HT1080 (cell line): ENCODE measurements at places on chromosomes 5 and 9.
A peak's percentile ranks its signal among the peaks of the same experiment; 100 is the strongest.

DNA sequence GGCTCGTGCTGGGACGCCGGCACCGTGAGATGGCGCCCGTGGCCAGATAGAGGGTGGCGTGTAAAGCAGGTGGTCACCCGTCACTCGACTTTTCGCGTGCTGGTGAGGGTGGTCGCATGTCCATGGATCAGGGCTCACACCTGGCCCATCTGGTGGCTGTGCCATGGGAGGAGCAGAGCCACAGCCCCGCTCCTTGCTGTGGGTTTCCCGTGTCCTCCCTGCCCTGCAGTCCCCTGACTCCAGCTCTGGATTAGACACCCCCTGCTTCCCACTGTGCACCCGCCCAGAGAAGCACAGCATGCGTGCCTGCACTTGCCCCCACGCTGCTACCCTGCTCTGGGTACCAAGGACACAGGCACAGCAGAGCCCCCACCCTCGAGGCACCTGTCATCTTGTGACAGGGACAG is 1.8 kb upstream of the TMEM250 start:
- no peak for DNase-seq

DNA sequence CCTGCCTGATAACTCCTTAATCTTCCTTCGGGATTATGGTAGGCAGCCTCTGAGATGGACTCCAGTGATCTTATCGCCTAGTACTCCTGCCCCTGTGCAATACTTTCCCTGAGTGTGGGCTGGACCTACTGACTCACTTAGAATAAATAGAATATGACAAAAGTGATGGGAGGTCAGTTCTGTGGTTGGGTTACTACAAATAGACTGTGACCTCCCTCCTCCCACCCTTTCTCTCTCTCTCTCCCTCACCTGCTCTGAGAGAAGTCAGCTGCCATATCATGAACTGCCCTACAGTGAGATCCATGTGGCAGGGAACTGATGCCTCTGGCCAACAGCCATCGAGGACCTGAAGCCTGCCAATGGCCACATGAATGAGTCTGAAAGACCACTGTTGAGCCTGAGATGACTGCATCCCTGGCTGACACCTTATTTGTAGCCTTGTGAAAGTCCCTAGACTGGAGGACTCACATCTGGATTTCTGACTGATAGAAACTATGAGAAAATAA is 31.7 kb downstream of the NRG2 start:
- peak; percentile 85 for DNase-seq

DNA sequence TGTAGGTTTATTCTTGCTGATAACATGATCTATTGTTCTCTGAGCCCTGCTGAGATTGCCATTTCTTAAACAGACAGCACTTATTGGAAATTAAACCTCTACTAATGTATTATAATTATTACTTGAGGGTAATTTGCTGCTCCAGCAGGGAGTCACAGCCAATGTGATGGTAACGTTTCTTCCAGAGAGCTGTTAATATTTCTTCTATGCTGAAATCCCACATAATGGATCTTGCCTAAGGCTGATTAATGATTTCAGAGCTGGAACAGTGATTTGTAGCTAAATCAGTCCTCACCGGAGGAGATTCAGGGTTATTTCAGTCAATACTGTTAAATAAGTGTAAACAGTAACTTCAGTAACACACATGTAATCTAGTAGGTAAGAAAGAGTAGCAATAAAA is 170.1 kb downstream of the CDH12 start:
- DNase-seq: no peak

GRCh38 chr9:129547063-129547462 is 73.8 kb downstream of the C9orf50 start:
- no peak for DNase-seq

- DNase-seq: no peak
These were observed 51.0 kb upstream of the PHF24 start for GRCh38 chr9:34907044-34907443.

DNA sequence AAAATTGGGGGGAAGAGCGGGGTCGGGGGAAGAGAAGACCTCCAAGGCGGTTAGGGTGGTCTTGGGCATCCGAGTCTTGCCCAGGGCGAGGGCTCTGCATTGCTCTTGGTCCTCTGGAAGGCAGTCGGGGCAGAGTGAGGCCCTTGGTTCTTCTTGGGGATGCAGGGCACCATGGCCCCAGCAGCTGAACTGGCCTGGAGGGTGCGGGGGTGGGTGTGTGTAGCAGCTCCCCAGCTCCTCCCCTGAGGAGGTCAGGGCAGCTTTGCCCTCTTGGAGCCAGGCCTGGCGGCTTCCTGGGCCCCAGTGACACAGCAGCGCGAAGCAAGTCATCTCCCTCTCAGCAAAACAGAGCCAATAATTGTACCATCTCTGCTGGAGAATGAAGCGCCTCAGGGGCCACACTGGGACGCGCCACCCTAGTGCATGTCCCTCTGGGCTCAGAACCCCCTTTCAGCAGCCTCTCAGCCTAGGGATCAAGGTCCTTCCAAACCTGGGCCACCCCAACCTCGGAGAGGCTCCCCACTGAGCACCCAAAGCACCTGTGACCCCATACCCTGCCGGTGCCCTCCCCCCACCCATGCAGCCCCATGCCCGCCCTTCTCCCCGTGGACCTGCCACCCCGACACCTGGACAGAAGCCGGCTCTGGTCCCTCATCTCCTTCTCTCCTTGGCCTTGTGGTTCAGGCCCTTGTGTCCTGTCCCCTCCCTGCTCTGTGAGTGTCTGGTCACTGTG is 10.4 kb upstream of the RXRA start:
- DNase-seq: no peak

- no peak for DNase-seq
These were observed 31.6 kb downstream of the RETREG1 start for GRCh38 chr5:16585041-16585667.
